ENCODE measurements at places on chromosomes 7 and 10.

DNA sequence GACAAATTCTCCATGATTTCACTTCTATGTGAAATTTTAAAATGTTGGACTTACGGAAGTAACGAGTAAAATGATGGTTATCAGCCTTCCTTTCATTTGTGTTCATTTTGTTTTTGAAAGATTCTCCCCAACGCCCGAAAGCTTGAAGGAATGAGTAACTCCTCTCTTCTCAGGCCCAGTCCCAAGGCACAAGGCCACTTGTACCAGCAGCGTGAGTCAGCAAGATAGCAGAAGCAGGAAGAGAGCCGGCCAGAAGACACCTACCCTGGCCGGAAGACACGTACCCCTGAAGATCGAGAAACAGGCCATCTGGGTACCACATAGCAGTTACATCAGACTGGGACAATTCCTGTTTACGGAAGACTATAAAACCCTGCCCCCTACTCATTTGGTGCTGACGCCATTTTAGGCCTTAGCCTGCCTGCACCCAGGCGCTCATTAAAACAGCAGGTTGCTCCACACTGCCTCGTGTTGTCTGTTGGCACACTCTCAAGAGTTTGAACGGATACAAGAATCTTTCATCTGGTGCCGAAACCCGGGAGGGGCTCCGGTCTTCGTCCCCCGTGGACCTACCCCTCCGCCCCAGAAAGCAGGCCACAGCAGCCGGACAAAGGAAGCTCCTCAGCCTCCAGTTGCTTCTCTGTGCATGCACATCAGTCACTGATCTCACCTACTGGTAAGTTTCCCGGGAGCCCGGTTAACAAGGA is 60.4 kb downstream of the LRRC17 start:
- no peak for DNase-seq

DNA sequence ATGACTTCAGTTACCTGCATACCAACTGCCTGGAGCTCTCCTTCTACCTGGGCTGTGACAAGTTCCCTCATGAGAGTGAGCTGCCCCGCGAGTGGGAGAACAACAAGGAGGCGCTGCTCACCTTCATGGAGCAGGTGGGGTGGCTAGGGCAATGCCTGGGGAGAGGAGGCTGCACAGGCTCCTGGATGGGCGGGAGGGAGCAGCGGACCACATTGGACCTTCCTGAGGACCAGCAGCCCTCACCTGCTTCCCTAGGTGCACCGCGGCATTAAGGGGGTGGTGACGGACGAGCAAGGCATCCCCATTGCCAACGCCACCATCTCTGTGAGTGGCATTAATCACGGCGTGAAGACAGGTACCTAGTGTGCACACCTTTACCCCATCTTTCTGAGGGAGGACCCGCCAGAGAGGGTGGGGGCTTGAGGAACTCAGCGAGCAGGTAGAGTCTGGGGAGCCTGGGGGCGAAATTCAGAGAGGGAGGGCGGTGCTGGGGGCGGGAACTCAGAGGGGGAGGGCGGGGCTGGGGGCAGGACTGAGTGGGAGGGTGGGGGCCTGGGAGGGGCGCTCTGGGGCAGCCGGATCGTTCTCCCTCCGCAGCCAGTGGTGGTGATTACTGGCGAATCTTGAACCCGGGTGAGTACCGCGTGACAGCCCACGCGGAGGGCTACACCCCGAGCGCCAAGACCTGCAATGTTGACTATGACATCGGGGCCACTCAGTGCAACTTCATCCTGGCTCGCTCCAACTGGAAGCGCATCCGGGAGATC is 9.0 kb downstream of the AEBP1 start:
- DNase-seq = no peak

GRCh38 chr10:90945491-90946070 is 24.7 kb upstream of the ANKRD1 start:
- no peak for DNase-seq

DNA sequence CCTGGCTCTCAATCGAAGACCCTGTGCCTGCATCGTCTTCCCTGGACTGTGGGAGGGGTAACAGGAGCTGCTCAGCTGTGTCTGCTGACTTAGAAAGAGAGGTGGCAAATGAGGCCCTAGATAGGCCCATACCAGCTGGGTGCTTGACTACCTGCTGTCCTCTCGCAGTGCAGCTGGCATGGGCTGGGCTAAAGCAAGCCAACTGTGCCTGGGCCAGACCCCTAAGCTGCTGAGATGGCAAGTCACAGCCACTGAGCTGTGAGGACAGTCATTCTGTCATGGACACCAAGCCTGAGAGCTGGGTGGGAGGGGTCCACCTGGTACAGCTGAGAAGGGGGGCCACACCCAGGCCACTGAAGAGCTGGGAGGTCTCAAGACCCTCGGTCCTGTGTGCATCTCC is 45.8 kb upstream of the AQP1 start:
- DNase-seq = no peak

GRCh38 chr10:28331066-28331465 is 28.2 kb upstream of the MPP7 start:
- no peak for DNase-seq

GRCh38 chr10:125161707-125162119 is 1.4 kb upstream of the CTBP2 start:
- no peak for DNase-seq

Measured in RPMI8226 (cell line).